Stimulated activated CD4-positive, alpha-beta T cell treated with anti-CD3 and anti-CD28 coated beads, Interleukin-4, amount 100 ng/mL, for 48 hours (primary cell): ENCODE measurements at places on chromosomes 5 and 9.

DNA sequence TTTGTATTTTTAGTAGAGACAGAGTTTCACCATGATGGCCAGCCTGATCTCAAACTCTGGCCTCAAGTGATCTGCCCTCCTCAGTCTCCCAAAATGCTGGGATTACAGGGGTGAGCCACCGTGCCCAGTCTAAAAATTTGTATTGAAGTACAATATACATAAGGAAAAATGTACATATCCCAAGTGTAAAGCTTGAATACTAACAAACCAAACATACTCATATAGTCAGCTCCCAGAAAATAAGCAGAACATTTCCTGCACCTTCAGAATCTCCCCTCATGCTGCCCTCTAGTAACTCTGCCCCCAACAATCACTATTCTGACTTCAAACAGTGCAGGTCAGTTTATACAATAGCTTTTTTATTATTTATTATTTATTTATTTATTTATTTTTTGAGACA is 1.6 kb upstream of the NOL6 start:
- no peak for DNase-seq

DNA sequence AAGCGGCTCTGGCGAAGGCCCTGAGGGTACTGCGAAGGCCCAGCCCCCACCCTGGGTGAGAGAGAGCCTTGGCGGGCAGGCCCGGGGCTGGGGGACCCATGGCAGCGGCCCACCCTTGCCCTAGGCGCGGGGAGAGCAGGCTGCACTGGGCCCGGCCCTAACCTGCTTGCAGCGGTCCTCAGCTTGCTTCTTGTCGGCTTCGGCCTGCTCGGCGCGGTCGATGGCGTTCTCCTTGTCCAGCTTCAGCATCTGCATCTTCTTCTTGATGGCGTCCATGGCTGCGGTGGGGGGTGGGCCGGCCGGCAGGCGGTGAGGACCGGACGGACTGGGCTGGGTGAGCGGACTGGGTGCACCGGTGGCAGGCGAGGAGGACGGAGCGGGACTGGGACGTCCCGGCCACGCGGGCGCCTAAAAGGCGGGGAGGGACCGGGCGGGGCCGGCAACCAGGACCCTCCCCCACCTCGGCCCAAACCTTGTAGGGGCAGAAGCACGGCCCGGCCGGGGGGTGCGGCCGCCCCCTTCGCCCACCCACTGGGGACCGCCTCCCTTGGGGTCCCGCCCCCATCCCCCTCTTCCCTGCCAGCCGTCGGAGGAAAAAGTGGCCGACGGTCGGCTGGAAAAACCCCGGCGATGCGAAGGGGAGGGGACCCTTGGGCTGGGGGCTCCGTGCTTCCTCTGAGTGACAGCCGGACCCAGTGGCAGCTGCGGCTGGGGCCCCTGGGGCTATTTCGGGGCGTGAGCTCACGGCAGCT is at the start of gene TPM2:
Gene TPM2, minus strand, starts transcription at position 384 of the 752 bp plus-strand sequence. Its CDS starts 108 bp downstream, at position 276.
- no peak for DNase-seq

GRCh38 chr5:179738742-179739141 is 6.1 kb downstream of the MAML1 start:
- DNase-seq: no peak

- DNase-seq: no peak
Measured at GRCh38 chr9:33341182-33341581, 50.9 kb downstream of the NFX1 start.

- no peak for DNase-seq
Measured at GRCh38 chr9:19918630-19919029, 129.8 kb upstream of the SLC24A2 start.

- no peak for DNase-seq
Measured at GRCh38 chr5:91141642-91142041, 241.5 kb downstream of the ARRDC3 start.

GRCh38 chr9:134966270-134966669 is 48.6 kb upstream of the FCN1 start:
- no peak for DNase-seq

DNA sequence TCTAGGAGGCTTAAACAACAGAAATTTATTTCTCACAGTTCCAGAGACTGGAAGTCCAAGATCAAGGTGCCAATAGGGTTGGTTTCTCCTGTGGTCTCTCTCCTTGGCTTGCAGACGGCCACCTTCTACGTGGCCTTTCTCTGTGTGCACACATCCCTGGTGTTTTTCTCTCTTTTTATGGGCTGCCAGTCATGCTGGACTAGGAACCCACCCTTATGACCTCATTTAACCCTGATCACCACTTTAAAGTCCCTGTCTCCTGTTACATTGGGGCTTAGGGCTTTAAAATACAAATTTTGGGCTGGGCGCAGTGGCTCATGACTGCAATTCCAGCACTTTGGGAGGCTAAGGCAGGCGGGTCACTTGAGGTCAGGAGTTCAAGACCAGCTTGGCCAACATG is 157.1 kb downstream of the TLE1 start:
- no peak for DNase-seq

GRCh38 chr5:147160902-147161700 is 73.7 kb upstream of the STK32A start:
- no peak for DNase-seq

- no peak for DNase-seq
Measured at GRCh38 chr5:126917918-126918614, 112.3 kb downstream of the MARCHF3 start.

DNA sequence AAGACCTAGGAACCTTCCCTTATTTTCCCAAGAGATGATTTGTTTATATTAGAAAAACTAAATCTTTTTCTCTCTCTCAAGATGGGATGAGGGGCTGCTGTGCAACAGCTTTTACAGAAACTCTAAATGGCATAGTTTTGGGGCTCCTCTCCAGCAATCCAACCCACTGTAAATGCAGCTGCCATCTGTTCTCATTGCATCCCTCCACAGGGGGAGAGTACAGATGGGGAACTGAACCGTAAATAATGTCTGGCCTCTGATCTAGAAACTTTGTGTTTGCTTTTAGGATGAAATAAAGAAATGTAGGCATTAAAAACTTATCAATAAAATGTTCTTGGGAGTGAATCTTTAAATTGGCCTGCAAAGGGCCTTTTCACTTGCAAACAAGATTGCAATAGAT is 291.4 kb downstream of the MCTP1 start:
- DNase-seq: no peak

GRCh38 chr9:89433826-89434225 is 64.1 kb downstream of the SEMA4D start:
- no peak for DNase-seq

GRCh38 chr9:114228016-114228808 is 72.9 kb downstream of the COL27A1 start:
- DNase-seq: no peak

DNA sequence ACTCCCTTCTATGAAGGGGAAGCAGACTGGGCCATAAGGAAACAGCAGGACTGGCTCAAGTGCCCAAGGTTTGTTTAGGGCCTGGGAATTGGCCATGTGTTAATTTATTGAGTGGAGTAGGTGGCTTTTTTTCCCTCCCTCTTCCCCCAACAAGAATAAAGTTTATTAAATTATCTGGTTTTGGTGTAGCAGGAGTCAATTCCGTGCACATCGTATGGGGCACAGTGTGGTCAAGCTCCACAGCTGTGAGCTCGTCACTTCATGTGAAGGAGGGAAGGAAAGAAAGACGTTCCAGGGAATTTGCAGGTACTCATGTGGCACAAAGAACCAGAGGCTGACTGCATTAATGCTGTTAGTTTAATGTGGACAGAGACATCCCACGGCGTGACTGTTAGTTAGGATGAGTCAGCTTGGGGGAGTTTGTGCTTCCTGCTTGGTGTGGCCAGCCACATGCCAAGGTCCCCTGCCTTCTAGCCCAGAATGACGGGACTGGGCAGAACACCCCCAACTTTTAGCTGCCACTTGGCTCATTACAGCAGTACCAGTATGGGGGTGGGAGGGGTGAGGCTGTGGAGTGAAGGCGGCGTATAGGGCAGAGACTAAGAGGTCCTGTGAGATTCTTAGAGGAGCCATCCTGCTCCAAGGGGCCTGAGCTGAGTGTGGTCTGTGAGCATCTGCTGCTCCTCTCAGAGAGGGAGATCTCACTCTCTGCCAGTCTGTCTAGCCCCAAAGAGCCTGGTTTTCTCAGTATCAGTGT is 33.2 kb downstream of the CSF1R start:
- DNase-seq: no peak

GRCh38 chr5:80825786-80826460 is 134.2 kb upstream of the RASGRF2 start:
- no peak for DNase-seq

DNA sequence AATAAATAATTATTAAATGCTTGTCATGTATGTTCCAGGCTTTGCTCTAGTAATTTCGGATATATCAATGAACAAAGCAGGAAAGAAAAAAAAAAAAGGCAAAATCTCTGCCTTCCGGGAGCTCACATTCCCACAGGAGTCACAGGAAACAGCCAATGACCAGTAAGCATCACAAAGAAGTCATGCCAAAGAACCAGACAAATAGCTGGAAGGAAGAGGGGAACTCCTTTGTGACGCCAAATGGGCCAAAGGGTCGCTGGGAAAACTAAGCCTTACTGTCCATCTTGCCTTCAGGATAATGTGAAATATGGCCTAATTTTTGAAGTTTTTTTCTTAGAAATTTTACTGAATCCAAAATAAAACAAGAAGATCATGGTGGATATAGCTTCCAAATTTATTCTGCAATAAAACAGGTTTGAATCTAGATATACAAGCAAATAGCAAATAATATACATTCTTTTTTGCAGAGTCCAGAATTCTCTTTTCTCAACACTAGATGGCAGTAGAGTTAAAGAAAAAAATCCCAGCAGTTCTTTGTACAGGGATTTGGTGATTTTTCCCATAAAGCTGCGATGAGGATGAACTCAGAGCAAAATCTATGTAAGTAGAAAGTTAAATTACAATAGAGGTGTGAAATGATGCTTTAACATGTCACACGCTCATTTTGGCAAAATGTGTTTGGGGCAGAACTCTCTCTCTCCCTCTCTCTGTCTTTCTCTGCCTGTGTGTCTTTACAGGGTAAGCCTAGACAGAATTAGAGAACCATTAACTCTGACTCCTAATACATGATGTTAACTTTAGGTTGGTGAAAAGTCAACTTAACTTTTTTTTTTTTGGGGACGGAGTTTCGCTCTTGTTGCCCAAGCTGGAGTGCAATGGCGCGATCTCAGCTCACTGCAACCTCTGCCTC is 60.0 kb upstream of the TUT7 start:
- no peak for DNase-seq

GRCh38 chr9:92032891-92033290 is 82.3 kb downstream of the SPTLC1 start:
- no peak for DNase-seq

DNA sequence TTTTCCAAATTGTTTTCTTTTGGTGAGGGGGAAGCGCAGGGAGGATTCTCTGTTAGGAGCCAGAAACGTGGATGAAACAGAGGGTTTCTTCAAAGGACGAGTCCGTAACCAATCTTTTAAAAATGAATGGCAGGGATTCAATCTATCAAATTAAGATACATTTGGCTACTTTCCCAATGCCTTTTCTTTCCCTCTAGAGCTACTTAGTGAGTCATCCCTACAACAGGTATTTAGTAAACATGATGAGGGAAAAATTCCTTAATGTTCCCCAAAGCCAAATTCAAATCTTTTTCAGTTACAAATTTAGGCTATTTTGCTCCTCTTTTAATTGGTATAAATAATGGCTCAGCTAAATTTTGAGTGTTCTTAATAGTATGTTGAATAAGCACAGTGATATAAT is 366.4 kb upstream of the RIOK2 start:
- DNase-seq: no peak

GRCh38 chr5:59485107-59485506 is 408.4 kb downstream of the PDE4D start:
- no peak for DNase-seq

DNA sequence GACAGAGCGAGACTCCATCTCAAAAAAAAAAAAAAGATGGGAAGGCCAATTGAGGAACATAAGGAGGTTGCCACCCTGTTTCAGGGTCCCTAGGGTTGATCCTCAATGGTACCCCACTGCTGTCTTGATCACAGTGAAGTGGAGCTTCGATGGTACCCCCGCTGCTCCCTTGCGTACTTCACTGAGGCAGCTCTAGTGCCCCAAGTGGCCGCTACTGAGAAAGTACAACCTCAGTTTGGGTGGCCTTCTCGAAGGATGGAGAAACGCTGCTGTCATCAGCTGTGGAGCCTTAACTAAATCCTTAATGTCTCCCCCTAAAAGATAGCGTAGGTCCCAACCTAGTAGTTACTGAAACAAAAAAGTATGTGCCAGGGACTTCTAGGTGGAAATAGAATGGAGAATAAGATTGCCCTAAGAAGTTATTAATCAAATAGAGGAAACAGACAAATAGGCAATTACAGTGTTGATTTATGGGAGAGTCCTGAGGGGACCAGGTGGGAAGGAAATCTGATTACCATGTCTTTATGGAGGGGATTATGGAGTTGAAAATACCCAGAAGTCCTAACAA is 6.3 kb downstream of the TESK1 start:
- DNase-seq: peak; percentile 32

- no peak for DNase-seq
Measured at GRCh38 chr9:23551311-23551721, 274.7 kb downstream of the ELAVL2 start.

DNA sequence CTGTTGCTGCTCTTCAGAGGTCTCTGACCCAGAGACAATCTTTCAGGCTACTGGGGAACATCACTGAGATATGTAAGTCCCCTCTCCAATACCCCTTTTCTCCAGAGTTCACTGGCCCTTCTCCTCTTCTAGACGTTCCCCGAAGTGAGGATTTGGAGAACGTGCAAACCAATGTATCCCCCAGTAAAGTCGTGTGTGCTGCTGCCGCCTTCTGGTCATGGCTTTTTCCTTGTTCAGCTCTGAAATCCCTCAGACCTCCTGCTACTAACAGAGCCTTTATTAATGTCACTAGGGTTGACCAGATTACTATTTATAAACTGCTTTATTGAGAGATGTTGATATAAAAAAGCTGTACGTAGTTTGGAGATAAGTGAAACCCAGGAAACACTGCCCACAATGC is 1028.6 kb downstream of the CDH9 start:
- no peak for DNase-seq

DNA sequence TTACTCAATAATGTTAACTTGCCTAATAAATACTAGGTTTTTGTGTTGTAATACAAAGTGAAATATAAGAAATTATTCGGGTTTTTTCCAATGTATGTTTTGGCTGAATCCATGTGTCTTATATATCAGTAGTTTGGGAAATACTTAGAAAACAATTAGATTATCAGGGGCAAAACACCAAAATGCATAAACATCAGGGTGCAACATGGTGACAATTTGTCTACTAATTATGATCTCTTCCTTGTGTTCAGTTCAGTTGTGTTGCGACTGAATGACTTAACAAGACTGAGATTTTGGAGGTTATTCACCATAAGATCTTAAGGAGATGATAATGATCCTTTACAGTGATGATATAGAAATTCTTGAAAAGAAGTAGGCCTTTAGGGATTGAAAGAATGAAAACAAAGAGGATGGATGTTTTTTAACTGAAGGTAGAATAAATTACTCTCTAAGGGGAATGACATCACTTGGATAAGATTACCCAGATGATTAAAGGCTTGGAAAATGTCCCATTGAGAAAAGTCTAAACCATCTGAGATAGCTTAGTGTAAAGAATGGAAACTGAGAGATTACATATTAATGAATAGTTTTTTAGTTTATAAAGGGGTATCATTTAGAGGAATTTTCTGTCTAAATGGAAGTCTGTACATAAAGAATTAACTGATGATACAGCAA is 415.8 kb downstream of the SPATA31D1 start:
- no peak for DNase-seq

- no peak for DNase-seq
Measured at GRCh38 chr9:115135821-115136778, 18.1 kb upstream of the TNC start.

GRCh38 chr9:33923998-33924701 is 107.2 kb downstream of the UBE2R2 start:
- DNase-seq: no peak
